ENCODE measurements at places on chromosomes 12 and 14. TPM values are rescaled to one million over a fixed set of nuclear protein-coding genes. Genes with fewer than 3 reads are reported as not detected.

GRCh38 chr14:81132468-81132867, 88.3 kb downstream of the GTF2A1 start:
- no peak for DNase-seq

GRCh38 chr12:127205781-127206555, 1061.0 kb upstream of the TMEM132C start:
- no peak for DNase-seq

GRCh38 chr12:13278249-13278787, 81.8 kb downstream of the EMP1 start:
- peak; percentile 76 for DNase-seq

DNA sequence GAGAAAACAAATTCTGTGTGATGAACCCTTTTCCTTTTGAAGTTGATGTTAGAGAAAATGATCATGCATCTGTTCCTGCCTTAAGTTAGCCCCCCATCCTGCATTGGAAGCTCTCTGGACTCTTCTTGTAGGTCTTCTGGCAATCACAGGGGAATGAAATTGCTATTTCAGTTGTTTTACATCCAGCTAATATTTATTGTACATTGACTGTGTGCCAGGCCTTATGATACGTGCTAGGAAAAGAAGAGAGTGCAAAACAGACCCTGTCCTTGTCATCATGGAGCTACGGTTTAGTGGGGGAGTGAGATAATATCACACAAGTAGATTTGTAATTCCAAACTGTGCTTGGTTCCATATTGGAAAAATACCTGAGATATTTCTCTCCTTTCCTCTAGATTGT, 118.6 kb downstream of the TGFB3 start:
- DNase-seq, result no peak

- DNase-seq, result no peak
These were observed 65.5 kb upstream of the MDM1 start for GRCh38 chr12:68397566-68398158.

DNA sequence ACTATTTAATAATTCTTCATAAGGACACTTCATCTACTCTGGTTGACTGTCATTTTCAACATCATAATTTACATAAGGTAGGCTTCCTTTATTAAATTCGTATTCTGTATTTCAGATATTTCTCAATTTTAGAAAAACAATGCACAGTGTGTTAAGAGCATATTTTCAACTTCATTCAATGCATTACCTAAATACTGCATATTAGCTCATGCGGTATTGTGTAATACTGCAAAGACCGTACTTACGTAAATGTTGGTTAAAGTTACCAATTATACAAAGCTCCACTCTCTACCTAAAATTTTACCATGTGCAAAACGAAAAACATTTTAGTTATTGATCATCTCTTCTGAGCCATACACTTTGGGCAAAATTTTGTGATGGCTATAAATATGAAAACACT, 62.8 kb downstream of the EXOC5 start:
- DNase-seq, result no peak

GRCh38 chr12:100991102-100991501, 196.5 kb downstream of the ANO4 start:
- DNase-seq, result no peak

- DNase-seq, result no peak
These were observed 879 bp downstream of the EDDM3A start for GRCh38 chr14:20746566-20746965.

GRCh38 chr12:123390498-123391426, 6.8 kb downstream of the KMT5A start:
- DNase-seq, result no peak

- DNase-seq, result no peak
These were observed 62.5 kb downstream of the MED13L start for GRCh38 chr12:116215023-116215422.

DNA sequence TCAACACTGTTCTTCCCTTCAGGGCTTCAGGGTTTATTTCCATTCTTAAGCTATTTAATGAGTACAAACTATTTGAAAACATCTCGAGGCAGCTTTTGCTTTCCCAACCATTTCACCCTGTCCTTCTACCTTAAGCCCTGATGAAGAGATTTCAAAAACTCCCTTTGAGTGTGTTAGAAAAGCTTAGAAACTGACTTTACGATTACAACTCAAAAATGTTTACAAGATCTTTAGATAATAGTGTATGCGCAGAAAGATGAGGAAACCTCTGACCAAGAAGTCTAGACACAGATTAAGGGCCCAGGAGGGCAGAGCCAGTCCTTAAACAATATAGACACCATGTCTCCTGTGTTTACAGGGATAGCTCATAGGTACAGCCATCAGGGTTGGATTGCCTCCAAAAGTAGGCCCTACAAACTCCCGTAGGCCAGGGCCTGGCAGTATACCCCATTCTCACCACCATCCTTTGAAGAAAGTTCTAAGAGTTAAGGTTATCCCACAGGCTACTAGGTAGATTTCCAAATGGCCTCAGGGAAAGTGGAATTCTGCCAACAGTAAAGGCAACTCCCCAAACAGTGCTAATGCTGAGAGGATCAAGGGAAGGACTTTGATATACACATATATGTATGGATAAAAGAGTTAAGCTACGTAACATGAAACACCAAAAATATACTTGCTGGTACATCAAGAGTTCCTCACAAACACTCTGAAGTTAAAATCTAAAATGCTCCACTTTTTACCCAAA, 11.4 kb upstream of the SOS2 start:
- DNase-seq, result no peak

DNA sequence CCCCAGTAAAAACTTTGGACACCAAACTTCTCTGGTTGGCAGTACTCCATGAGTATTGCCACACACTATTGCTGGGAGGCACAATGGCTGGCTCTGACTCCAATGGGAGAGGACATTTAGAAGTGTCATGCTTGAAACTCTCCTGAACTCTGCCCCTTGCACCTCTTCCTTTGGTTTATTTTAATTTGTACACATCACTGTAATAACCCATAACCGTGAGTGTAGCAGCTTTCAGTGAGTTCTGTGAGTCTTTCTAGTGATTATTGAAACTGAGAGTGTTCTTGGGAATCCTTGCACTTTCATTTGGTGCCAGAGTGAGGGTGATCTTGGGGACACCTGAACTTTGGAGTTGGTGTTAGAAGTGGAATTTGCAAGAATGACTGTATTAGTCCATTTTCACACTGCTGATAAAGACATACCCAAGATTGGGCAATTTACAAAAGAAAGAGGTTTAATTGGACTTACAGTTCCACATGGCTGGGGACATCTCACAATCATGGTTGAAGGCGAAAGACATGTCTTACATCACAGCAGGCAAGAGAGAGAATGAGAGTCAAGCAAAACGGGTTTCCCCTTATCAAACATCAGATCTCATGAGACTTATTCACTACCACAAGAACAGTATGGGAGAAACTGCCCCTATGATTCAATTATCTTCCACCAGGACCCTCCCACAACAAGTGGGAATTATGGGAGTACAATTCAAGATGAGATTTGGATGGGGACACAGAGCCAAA, 41.3 kb upstream of the CEP83 start:
- DNase-seq, result no peak

DNA sequence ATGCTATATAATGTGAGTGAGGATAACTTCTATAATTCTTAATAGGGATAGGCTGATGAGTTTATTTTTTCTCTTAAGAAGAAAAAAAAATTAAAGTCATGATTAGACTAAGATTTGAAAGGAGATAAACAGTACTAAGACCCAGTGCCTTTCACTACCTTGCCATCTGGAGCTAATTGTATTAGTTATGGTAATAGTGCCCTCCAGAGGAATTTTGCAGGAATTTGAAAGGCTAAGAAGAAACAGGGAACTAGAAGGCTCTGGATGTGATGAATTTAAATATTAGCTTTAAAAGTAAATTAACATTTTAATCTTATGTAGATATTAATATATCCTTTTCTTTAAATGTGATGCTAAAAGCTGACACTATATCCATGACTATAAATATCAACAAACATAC, 36.6 kb upstream of the PIK3C2G start:
- no peak for DNase-seq

- DNase-seq, result no peak
These were observed 143.4 kb upstream of the CPSF6 start for GRCh38 chr12:69095765-69096477.

DNA sequence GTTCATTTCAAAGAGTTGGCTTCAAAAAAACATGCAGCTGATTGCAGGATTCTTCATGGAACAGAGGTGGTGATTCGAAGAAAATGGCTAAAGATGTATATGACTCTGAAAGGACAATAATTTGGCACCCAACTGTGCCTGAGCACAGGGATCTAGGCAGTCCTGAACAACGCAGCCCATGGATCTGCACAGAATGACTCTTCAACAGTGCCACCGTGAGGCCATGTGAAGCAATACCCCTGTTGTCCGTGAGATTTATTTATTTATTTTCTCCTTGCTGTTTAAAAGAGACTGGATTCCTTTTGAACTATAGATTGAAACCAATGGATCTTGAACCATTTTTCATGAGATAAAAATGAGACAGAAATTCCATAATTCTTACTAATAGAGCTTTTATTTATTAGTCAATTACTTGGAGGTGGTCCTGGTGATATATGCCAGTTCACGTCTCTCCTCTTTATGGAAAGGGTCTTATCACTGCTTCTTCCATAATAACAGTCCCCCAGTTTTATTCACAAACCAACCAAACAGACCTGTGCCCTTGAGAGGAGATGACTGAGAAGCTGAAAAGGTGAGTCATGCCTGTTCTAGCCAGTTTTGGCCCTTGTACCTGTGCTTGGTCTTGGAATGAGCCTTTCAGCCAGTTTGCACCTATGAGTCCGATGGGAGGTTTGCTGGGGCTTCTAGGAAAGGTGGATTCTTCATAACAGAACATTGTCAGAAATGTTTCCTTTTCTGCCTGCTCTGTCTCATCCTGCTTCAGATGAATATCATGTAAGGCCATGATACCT, 1598.3 kb downstream of the AACS start:
- peak; percentile 69 for DNase-seq

DNA sequence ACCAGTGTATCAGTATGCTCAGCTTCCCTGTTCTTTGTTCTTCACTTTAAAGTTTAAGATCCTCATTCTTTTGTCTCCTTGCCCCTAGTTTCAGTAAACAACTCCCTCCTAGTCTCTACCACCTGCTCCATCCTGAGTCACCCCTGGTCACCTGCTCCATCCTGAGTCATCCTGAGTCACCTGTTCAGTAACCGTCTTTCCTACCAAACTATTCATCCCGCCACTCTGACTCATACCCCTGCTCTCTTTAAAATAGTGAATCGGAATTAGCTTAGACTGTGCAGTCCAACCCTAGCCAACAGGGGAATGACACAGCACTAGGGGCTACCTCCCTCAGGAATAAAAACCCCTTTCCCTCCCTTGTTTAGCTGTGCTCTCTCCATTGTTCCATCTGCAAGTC, 888.1 kb upstream of the MDGA2 start:
- no peak for DNase-seq

DNA sequence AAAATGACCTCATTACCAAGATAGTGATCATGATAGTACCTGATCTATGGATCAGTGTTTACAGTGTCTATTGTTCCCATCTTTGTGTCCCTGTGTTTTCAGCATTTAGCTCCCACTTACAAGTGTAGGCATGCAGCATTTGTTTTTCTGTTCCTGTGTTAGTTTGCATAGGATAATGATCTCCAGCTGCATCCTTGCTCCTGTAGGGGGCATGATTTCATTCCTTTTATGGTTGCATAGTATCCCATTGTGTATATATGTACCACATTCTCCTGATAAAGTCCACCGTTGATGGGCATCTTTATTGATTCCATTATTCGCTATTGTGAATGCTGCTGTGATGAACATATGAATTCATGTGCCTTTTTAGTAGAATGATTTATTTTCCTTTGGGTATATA, 215.4 kb upstream of the NAV3 start:
- peak; percentile 56 for DNase-seq

GRCh38 chr12:109652233-109652976, 61.2 kb upstream of the FAM222A start:
- no peak for DNase-seq

DNA sequence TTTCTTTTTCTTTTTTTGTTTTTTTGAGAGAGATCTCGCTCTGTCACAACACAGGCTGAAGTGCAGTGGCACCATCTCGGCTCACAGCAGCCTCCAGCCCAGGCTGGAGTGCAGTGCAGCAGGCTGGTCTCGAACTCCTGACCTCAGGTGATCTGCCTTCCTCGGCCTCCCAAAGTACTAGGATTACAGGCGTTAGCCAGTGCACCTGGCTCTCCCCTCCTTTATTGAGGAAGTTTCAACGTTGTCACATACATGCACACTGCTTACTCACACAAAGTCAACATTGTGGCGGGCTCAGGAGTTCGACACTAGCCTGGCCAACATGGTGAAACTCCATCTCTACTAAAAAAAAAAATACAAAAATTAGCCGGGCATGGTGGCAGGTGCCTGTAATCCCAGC, 32.0 kb downstream of the EAPP start:
- no peak for DNase-seq

DNA sequence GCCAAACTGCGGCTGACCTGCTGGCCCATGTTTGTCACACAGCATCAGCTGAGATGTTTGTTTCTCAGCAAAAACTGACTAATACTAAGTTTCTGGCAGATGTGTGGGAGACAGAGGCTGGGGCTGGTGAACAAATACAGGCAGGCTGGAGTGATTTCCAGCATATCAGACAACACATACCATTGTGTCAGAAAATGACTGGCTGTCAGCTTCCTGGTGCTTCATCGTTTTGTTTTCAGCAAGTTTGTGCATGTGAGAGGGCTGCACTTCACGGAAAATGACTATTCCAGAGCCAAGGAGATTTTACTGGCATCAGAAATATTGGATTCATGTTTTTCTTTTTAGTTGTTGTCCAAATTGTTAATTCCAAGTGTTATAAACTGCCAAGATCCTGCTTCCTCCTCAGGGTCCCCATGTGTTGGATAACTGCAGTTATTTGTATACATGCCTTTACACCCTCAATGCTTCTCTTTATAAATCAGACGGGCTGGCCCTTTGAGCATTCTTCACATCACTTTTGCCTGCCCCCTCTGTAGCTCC, 145.7 kb downstream of the GALC start:
- DNase-seq, result no peak

Gene A2M
- not detected for total RNA-seq

Gene PGAM5
- total RNA-seq, result 63.2 TPM

Gene KCNA5
- not detected for total RNA-seq

Gene DPPA3
- not detected for total RNA-seq

Gene WNT5B
- total RNA-seq, result not detected

Gene FOXG1
- total RNA-seq, result not detected

Gene MRPL42
- total RNA-seq, result 131 TPM

Gene SLC4A8
- total RNA-seq, result 9.1 TPM

Gene ENDOU
- total RNA-seq, result 1.2 TPM

Gene RERG
- not detected for total RNA-seq

Gene TAS2R7
- total RNA-seq, result not detected

Gene EML5
- total RNA-seq, result 0.79 TPM

Gene PTGER2
- total RNA-seq, result not detected

Gene TECPR2
- total RNA-seq, result 10.3 TPM

Gene PTHLH
- total RNA-seq, result not detected

Data from Karpas-422 (cell line).